ENCODE measurements at places on chromosomes 1 and 21.

DNA sequence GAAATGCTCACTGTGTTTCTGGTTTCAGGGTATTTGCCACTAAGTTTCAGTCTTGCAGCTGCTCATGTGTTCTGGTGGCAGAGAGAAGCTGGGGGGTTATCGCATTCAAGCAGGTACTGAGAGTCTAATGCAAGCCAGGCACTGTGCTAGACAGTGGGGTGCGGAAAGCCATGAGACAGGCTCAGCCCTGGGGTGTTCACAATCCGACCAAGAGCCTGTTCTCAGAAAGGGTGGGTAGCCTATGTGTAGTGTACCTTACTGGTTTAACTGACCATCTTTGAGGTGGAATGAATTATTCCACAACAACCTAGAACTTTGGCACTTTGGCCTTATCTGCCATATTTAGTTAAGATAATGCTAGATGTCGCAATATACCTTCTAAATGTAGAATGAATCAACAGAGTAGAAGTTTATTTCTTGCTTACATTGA lies 55.3 kb upstream of the ROR1 start:
- no peak for DNase-seq

GRCh38 chr1:246043556-246043955 lies 463.5 kb downstream of the SMYD3 start:
- no peak for DNase-seq

GRCh38 chr1:8343044-8343443 lies 25.1 kb downstream of the SLC45A1 start:
- DNase-seq = no peak

GRCh38 chr1:226489718-226490425 lies 58.7 kb upstream of the STUM start:
- no peak for DNase-seq

DNA sequence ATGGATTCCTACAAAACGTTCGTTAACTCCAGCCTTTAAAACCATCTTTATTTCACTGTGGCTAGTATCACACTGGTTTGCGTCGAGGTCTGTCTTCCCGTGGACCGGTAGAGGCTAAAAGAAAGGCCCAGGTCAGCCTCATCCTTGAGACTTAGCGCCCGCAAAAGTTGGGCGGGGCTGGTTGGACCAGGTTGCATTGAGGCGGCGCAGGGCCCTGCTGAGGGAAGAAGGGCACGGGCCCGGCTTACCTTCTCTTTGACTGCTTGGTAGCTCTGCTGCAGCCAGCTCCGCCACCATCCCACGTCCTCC lies 455 bp downstream of the BSDC1 start:
- no peak for DNase-seq

DNA sequence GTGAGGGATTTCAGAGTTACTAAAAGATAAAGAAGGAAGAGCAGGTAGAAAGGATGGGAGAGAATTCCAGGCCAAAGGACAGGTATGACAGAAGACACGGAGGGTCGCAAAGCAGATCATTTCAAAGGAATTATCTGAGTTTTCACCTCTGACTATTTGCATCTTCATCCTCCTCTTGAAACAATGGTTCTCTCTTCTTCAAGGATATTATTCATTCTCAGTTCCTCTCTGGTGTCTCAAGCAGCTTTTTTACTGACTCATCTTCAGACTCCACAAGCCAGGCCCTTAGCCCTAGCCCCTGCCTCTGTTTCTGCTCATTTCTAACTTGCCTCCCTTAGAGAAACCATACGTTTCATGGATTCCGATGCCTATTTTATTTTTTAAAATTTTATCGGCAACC lies 15.0 kb downstream of the DDX59 start:
- no peak for DNase-seq

DNA sequence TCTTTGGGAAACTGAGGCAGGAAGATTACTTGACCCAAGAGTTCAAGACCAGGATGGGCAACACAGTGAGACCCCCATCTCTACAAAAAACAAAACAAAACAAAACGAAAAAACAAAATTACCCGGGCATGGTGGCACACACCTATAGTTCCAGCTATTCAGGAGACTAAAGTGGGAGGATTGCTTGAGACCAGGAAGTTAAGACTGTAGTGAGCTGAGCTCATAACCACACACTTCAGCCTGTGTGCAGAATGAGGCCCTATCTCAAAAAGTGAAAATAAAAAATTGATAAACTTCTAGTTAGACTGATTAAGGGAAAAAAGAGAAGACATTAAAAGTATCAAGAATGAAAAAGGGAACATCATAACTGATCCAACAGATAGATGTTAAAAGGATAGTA lies 154.0 kb downstream of the RHOU start:
- DNase-seq = no peak

DNA sequence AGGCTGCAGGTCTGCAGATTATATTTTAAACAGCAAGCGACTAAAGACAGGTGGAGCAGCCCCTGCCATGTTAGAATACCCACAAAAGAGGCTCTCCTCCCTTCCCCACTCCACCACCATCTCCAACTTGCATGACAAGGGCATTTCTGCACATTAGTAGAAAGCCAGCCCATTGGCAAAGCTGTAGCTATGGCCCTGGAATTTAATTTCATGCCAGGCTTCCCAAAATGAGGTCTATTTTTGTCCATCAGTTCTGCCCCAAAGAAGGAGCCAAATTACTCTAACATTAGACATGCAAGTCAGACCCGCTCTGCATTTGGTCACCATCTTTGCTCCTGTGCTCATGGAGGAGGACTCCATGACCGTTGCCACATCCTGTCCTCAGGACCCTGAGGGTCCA lies 115.2 kb downstream of the LAMC2 start:
- no peak for DNase-seq

DNA sequence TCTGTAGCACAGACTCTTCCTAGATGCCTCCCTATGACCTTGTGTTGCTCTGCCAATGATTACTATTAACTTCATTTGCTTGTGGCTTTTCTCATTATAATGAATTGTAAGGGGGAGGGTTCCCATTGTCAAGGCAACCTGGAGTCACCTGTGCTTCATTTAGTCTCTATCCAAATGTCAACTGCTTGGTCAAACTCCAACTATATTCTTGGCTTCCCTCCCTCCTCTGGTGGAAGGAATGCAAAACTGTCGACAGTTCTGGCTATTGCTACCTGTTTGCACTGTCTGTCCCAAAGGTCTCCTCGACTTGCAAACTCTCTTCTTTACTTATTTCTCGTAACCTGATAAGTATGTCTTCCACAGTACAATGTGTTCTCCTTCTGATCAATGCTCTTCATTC lies 100.3 kb downstream of the CACNA1E start:
- DNase-seq = no peak

GRCh38 chr1:39757501-39757900 lies 13.6 kb downstream of the OXCT2 start:
- no peak for DNase-seq

GRCh38 chr1:45200906-45201500 lies 5.4 kb downstream of the ZSWIM5 start:
- no peak for DNase-seq

GRCh38 chr1:243562473-243562872 lies 287.6 kb downstream of the AKT3 start:
- DNase-seq = no peak

GRCh38 chr21:34630536-34631143 lies 15.7 kb upstream of the RCAN1 start:
- DNase-seq = no peak

- no peak for DNase-seq
These were observed 19.2 kb downstream of the SLC19A2 start for GRCh38 chr1:169466259-169467230.

DNA sequence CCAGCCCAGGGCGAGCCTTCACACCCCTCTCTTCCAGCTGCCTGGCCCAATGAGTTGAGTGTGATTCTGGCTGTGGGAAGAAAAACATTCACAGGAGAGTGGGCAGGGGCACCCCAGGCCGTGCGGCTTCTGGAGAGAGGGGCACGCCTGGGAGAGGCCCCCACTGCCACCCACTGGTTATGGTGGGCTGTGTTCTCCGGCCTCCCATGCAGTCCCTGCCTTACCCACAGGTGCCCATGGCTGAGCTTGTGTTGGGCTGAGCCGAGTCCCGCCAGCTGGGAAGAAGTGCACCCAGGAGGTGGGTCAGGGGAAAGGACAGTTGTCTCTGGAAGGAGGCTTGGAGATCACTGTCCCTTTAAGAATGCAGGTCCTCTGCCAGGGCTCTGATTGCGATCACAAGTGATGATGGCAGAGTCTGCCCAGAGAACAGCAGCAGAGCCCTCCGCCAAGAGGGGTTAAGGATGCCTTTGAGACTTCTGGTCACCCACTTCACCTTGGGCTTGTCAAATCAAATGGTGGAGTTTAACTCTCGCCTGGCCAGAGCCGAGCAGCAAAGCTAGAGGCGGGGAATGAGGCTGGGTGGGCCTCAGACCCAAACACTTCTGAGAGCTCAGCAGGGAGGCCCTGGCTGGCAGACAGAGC lies 124.7 kb upstream of the ARHGEF16 start:
- no peak for DNase-seq

DNA sequence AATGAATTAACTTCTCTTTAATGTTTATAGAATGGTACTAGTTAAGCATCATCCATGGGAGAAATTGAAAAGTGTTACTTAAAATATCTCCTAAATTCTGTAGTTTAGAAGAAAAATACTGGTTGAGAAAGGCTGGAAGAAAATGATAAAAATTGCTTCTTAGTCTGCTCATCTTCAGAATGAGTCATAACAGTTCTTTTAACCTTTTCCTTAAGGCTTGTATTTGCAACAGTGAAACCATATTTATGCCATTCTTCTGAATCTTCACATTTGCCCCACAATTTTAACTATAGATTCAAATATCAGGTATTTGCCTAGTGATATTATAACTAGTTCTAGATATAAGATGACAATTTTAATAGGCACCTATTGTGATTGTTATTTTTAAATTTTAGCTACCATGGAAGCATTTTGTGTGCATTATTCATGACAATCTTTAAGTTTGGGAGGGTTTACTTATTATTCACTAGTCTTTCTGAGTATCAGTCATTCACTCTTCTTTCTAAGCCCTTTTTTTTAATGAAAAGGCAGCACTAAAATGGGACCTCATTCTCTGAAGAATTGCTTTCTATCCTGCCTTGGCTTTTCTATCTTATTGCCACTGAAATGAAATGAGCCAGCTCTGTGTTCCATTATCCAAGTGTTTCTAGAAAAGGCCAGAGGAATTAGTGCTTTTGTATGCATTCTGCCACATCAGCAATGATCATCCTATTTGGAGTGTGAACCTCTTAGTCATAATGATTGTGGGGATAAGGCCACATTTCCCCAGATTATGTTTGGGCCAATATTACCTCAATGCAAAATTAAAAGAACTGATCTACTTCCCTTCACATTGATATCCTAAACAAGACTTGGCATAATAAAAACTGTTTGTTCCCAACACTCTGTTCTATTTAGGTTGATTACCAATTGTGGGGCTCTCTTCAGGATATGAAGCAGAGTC lies 58.4 kb downstream of the SAMSN1 start:
- no peak for DNase-seq

- no peak for DNase-seq
These were observed 17.3 kb upstream of the FGR start for GRCh38 chr1:27652111-27652864.

Measured in anterior cingulate cortex (tissue), 58 donors.